PC-3 (cell line): ENCODE measurements at places on chromosomes 4 and X.

DNA sequence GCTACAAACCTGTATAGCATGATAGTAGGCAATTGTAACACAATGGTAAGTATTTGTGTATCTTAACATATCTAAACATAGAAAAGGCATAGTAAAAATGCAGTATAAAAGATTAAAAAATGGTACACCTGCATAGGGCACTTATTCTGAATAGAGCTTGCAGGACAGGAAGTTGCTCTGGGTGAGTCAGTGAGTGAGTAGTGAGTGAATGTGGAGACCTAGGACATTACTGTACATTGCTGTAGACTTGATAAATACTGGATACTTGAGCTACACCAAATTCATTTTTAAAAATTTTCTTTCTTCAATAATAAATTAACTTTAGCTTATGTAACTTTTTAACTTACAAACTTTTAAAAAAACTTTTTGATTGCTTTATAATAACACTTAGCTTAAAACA, 68.2 kb upstream of the MAML3 start:
- peak; percentile 63 for DNase-seq

- DNase-seq = peak; percentile 18
Measured at GRCh38 chrX:91039777-91040176, 394.9 kb upstream of the PABPC5 start.

- no peak for DNase-seq
Measured at GRCh38 chr4:151852202-151852601, 91.4 kb upstream of the GATB start.

DNA sequence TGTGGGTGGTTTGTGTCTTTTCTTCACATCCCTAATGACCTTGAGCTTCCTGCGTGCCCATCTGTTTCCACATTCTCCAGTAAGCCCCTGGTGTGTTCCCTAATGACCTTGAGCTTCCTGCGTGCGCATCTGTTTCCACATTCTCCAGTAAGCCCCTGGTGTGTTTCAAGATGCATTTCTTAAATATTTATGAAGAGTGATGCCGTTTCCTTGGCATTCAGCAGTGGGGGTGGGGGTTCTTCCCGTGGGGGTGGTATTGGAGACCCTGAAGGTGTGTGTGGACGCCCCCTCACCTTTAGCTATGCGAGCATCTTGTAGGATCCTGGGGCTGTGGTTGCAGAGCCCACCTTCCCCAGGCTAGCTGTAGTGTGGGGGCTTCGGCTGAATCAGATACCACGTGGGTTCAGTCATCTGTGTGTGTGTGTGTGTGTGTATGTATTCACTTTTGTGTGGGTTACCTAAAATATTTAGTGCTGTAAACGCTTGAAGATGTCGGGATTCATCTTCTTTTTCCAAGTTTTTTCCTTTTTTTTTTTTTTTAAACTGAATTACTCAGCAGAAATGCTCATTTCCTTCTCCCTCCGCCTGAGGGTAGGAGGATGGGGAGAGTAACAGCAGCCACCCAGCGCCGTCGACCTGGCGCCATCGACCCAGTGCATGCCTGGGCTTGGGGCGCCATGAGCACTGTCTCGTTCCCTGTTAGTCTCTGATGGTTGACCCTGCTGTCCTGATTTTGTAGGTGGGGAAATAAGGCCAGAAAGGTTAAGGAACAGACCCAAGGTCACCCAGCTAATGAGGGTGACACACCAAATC, 9.9 kb downstream of the NSG1 start:
- DNase-seq = no peak

GRCh38 chrX:47646636-47647035, 3.7 kb downstream of the ELK1 start:
- no peak for DNase-seq

GRCh38 chrX:16946971-16947562, 609 bp downstream of the REPS2 start:
- no peak for DNase-seq

DNA sequence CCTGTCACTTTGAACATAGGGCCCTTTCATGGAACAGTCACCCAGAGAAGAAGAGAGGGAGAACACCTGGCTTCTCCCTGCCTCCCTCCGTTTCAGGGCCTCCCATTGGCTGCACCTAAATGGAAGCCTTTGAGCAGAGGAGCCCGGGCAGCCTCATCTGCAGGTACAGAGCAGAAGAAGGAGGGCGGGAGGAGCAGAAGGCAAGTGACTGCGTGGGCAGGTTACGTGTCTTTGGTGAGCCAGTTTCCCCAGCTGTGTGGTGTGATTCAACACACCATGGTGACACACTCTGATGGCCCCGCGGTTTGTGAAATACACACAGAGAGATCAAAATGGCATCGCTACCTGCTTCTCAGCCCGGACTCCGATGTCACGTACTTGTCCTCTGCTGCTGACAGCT, 431 bp downstream of the C4orf50 start:
- DNase-seq = no peak

GRCh38 chr4:57137261-57137660, 27.1 kb upstream of the IGFBP7 start:
- peak; percentile 15 for DNase-seq

DNA sequence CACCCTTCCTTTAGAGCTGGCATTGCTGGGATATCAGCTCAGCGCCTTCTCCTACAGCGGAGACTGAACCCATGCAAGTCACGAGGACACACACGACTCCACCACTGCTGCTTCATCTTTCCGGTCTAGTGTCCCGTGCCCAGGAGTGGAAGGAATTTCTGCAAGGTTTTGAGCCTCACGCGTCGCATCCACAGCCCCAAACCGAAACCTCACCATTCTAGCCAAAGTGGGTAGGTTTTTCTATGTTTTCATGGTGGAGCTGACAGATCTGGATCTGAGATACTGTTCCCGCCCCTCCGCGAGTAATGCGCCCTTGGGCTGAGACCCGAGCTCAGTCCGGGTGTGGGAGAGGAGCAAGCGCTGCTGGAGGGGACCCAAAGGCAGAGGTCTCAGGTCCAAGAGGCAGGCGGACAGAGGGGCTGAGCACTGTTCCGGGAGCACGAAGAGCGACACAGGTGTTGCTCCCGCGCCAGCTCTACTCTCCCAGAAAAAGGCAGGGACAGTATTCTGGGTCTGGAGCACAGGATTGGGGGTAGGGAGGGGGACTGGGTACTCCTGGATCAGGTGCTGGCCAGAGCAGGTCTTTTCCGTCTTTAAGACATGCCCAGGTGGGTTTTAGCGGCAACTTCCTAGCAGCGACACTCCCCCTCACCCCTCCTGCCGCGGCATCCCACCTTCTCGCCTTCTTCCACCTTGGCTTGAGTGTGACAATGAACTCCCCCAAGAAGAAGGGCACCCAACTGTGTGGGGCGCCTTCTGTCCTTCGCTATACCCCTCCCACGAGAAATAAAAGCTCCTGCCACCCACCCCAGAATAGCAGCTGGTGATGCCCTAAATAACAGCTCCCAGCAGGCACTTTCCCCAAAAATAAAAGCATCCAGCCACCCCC, 1.8 kb downstream of the EPHA5 start:
- peak; percentile 39 for DNase-seq

DNA sequence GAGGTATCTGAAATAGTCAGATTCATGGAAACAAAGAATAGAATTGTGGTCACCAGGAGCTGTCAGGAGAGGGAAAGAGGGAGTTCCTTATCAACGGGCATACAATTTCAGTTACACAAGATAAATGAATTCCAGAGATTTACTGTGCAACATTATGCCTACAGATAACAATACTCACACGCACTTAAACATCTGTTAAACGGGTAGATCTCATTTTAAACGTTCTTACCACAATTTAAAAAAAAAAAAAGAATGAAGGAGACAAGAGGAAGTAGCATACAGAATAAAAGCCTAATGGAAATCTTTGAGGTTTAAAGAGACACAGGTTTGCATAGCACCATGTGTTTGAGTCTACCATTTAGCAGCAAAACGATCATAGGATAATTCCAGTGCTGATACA, 298.0 kb downstream of the DKK2 start:
- DNase-seq = no peak

- no peak for DNase-seq
Measured at GRCh38 chrX:122586831-122587230, 597.2 kb upstream of the GRIA3 start.

DNA sequence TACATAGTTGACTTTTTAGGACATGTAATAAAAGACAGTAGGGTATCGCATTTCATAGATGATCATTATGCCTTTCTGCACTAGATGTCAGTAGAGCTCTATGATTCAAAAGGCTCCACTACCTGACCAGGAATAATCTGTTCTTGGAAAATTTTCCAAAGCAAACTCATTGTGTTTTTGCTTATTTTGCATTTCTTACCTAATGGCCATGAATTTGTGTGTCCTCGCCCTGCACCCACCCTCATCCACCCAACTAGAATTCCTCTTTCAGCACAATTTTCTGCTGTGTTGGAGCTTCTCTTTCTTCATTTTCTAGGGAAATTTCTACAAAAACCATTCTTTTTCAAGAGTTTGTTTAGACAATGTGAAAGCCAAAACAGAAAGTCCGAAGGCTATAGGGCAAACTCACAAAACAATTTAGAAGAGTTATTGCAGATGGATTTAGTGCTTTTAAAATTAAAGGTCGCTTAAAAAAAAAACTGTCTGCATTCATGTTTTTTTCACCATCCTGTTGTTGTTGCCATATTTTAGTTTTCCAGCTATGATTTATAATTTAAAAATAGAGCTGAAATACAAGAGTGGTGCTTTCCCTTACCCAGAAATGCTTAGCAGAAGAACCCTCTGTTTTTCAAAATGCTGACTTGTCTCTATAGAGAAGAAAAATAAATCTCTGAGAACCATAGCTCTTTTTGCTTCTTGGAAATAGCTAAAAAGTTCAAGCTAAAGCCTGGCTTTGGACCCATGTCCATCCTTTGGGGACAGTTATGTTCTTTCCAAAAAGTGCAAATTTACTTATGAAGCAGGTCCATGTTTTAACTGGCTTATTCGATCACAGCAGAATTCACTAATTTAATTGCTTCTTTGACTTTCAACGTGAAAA, 183.7 kb downstream of the SPATA18 start:
- DNase-seq = peak; percentile 91

GRCh38 chr4:129378364-129378763, 282.4 kb downstream of the C4orf33 start:
- DNase-seq = no peak

GRCh38 chr4:76562161-76562560, 127.1 kb downstream of the SHROOM3 start:
- peak; percentile 69 for DNase-seq

GRCh38 chrX:123581586-123581985, 151.3 kb downstream of the THOC2 start:
- no peak for DNase-seq

- DNase-seq = no peak
Measured at GRCh38 chrX:54301516-54301915, 56.3 kb downstream of the WNK3 start.

DNA sequence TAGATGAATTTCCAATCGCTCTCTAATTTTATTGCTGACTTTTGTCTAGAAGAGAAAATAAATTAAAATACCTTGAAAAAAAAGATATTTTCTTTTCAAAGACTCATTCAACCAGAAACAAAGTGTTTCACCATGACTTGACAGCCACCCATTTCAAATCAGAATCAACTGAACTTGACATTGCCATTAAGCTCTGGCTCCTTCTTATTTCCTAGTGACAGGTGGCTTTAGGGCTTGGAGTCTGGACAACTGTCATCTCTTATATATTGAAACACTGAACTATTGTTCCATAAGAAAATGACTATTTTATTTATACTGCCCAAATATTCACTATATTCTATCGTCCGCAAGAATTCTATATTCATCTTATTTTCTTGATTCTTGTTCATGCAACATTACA, 229.2 kb downstream of the SLC39A8 start:
- no peak for DNase-seq

GRCh38 chr4:94519019-94519418, 67.3 kb downstream of the PDLIM5 start:
- DNase-seq = no peak

DNA sequence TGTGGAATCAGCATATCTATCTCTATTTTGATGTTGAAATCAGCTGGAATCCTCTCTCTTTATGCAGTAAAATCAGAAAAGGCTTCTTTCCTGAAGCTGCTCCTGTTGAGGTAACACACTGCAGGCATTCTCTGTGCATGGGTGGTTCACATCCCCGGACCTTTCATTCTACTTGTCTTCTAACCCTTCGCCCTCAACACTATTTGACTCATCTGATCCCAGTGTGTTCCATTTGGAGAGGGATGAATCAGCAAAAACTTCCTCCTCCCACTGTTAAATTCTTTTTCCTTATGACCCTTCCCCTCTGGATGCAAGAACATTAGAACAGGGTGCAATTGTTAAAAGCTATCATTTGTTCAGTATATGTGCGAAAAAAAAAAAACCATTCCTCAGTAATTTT, 67.4 kb downstream of the RNF150 start:
- DNase-seq = no peak

GRCh38 chr4:27934871-27935270, 1074.2 kb downstream of the STIM2 start:
- DNase-seq = no peak

DNA sequence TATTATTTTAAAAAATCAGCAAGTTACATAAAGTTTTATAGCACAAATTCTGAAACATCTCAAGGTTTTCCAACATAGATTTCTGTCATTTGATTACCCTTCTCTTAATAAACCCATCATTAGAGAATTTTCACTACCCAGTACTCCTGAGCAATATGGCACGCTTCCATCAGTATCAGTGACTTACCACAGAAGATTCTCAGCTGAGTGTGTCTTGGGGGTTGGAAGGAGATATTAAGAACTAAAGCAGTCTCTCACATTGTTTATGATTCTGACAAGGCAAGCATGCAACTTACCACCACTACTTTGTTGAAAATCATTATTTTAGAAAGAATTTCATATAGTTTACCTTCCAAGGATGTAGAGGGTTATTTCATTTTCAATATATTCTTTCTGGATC, 67.7 kb downstream of the INPP4B start:
- DNase-seq = no peak

DNA sequence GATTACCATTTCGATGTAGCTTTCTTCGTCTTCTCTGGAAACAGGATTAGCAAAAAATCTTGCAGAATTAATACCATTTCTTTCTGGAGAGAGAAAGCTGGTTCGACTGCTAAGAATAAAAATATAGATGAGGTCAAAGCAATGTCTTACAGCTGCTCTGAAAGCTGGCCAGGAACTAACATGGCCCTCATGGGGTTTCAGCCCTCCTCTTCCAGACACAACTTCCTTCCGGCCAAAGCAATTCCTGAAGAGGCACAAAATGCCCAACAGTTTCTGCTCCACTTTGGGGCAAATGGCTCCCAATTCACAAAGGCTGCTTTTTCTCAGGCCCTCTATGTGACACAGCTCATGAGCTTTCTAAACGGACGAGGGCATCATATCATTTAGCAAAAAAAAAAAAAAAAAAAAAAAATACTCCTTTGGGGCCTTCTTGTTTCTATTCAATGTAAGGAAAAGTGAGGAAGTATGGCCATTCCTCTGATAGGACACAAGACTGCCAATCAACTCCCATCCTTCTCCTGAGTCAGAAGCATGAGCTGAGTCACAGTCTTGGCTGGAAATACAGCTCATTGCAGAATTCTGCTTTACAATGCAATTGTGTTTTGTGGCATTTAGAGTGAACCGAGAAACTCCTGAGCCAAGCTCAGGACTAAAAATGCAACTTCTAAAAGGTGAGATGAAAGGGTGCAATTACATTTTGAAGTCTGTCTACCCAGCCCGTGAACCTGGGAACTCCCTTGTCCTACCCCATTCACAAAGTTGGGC, 42.7 kb upstream of the CTAG2 start:
- peak; percentile 71 for DNase-seq
